Central memory CD4-positive, alpha-beta T cell (primary cell): ENCODE measurements at places on chromosomes 16 and 17.
A peak's percentile ranks its signal among the peaks of the same experiment; 100 is the strongest.

DNA sequence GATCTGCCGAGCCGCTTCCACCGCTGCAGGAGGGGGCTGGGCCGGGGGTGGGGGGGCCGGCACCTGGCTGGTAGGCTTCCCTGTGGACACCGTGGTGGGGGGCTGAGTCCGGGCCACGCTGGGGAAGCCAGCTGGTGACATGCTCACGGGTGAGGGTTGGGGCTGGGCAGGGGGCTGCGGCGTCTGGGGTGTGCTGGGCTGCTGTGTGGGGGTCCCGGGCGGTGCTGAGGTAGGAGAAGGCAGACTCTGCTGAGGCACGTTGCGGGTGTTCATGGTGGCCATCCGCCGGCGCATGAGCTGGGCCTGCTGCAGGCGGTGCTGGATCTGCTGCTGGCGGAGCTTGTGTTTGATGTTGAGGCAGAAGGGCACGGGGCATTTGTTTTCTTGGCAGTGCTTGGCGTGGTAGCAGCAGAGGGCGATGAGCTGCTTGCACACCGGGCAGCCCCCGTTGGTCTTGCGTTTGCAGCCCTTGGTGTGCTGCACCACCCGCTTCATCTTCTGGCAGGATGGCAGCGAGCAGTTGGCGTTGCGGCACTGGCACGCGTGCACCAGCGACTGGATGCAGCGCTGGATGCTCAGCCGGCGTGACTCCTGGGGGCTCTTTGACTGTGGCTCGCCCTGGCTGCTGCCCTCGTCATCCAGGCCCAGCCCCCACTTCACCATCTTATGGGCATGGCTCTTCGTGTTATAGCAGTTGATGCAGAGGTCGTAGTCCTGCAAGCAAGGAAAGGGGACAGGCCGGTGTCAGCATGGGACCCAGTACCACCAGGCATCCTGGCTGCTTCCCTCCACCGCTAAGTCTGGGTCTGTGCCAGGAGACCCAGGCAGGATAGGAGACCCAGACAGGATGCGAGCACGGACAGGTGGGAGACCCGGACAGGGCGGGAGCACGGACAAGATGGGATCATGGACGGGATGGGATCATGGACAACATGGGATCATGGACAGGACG is 12.1 kb upstream of the TRAP1 start:
- no peak for DNase-seq

- no peak for DNase-seq
Measured at GRCh38 chr17:36546418-36547093, 1.8 kb downstream of the GGNBP2 start.

- no peak for DNase-seq
Measured at GRCh38 chr17:58318065-58318481, 10.5 kb downstream of the TSPOAP1 start.

DNA sequence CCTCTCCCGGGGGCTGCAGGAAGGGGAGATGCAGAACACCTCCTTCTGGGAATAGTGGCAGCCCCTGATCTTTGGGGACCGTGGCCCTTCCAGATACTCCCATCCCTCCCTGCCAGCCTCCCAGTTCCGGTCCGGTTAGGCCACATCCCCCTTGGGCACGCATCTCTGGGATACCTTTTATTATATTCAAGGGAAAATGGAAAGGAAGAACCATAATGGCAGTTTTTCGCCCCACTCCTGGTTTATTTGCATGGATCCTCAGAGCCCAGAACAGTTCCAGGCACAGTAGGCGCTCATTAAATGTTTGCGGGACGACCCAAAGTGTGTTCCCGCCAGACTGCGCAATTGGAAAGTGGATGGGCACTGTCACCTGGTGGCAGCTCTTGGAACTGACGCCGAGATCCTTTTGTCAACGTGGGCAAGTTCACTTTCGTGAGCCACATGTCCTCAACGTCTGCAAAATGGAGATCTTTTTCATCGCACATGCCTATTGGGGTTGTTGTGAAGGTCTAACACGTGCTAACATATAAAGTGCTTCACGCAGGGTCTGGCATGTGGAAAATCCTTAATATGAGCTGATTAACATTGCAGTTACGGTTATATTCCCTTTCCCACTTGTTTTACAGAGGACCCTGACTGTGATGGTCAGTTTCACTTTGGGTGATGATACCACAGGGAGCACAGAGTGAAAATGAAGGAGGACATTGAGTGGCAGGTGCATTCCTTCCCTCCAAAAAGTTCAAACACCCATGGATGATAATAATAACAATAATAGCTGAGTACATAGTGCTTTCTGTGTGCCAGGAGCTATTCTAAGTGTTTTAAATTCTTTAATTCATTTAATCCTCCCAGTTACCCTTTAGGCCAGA is 1.7 kb upstream of the GPRC5B start:
- peak; percentile 73 for DNase-seq

- no peak for DNase-seq
Measured at GRCh38 chr17:28873839-28874238, 19.0 kb downstream of the ERAL1 start.

DNA sequence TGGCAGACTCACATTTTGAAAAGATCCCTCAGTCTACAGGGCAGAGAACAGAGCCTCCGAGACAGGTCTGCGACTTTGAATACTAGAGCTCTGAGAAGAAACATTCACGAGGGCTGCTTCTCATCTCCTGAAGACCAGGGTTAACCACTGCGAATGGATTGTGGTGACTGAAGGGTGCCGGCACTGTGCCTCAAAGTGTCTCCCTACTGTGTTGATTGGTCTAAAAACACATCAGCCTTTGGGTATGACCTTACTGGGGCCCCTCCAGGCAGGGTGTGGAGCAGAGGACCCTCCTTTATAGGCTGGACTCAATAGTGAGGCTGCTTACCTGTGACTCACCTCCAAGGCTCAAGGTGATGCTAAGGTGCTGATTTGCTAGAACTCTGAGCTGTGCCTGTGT is 2.6 kb upstream of the LGALS9 start:
- DNase-seq: no peak

- peak; percentile 12 for DNase-seq
Measured at GRCh38 chr17:4045487-4045886, 81.2 kb upstream of the ATP2A3 start.

DNA sequence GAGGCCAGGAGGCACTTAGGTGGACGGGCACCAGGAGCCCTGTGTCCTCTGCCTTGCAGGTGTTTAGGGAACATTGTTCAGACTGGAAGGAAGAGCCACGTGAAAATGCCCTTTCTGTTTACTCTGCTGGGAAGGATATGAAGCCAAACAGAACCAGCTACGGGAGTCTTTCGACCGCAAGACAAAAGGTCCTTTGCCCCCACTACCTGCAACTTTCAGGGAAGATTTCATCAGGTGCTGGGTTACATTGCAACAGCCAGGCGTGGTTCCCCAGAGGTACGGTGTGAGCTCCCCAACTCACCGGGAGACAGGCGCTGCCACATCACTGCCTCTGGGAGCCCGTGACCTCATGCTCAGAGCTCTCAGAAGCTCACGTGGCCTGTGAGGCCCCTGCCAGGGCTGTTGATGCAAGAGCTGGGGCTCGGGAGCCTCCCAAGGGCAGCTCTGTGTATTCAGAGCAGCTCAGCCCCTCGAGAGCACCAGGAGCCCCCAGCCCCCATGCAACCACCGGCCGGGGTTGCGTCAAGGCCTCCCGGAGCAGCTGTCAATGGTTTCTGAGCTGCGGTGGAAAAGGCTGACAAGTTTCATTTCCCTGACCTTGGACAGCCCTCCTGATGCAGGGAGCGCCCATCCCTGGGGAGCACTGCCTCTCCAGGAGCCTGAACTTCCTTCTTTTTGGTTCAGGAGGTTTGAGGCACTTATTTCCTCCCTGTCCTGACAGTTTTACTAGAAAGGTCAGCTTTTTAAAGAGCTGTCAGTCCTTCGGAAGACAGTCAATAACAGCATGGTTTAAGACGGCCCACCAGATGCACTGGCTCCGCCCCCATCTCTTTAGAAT is 42.1 kb downstream of the TBC1D16 start:
- no peak for DNase-seq

DNA sequence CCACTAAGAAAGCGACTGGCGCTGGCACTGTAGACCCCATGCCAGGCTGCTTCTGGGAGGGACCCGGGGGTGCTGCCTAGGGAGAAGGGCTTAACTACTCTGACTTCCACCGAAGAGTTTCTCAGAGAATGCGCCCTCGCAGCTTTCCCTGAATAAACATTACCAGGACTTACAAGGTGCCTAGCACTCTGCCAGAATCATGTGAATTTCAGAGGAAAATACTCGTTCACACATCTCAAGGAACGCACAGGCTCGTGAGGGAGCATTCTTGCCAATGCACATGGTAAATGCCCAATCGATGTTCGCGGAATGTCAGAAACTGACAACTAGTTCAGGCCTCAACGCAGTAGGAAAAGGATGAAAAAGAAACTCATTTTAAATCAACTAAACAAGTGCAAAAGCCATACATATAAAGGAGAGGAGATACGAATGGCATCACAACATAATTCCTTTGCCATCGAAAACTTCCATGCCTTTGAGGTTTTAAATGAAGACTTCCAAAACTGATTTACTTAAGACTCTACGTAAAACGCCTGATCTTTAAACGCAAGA is 999 bp downstream of the CMC2 start:
- DNase-seq: peak; percentile 7

GRCh38 chr17:67582673-67583081 is 135.1 kb upstream of the NOL11 start:
- DNase-seq: no peak

DNA sequence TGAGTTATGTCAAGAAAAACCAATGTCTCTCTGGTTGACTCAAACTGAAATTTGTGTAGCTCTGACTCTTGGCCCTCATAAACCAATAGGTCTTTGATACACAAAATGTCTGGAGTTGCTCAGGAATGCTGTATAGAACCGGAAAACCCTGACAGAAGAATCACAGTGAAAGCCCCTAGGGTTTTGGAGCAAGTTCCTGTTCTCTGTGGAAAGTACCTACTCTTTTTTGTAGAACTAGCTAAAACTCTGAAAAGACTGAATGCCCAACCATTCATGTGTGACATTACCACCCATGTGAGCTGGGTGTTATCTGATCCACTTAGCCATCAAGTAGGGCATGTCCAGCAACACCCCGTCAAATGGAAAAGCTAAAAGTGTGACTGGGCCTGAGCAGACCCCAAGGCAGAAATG is 28.8 kb downstream of the CCL4 start:
- no peak for DNase-seq

GRCh38 chr16:74585846-74586443 is 21.0 kb downstream of the GLG1 start:
- DNase-seq: no peak

DNA sequence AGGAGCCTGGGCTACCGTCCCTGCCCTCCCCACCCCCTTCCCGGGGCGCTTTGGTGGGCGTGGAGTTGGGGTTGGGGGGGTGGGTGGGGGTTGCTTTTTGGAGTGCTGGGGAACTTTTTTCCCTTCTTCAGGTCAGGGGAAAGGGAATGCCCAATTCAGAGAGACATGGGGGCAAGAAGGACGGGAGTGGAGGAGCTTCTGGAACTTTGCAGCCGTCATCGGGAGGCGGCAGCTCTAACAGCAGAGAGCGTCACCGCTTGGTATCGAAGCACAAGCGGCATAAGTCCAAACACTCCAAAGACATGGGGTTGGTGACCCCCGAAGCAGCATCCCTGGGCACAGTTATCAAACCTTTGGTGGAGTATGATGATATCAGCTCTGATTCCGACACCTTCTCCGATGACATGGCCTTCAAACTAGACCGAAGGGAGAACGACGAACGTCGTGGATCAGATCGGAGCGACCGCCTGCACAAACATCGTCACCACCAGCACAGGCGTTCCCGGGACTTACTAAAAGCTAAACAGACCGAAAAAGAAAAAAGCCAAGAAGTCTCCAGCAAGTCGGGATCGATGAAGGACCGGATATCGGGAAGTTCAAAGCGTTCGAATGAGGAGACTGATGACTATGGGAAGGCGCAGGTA is 762 bp downstream of the CDK12 start:
- no peak for DNase-seq

DNA sequence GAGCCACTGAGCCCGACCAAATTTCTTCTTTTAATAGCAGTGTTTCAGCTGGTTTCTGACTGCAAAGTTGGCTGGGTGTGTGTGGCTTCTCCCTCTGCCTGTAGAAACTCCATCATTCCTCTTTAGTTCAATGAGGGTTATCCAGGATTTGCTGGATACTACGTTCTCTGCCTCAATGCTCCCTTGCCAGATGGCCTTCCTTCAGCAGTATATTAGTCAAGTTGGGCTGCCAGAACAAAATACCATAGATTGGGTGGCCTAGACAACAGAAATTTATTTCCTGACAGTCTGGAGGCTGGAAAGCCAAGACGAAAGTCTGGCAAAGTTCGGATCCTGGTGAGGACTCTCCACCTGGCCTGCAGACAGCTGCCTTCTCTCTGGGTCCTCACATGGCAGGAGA is 103.7 kb downstream of the NOG start:
- no peak for DNase-seq

GRCh38 chr16:58264961-58265479 is 29.8 kb downstream of the PRSS54 start:
- no peak for DNase-seq

GRCh38 chr17:72534776-72535175 is 414.0 kb downstream of the SOX9 start:
- no peak for DNase-seq

DNA sequence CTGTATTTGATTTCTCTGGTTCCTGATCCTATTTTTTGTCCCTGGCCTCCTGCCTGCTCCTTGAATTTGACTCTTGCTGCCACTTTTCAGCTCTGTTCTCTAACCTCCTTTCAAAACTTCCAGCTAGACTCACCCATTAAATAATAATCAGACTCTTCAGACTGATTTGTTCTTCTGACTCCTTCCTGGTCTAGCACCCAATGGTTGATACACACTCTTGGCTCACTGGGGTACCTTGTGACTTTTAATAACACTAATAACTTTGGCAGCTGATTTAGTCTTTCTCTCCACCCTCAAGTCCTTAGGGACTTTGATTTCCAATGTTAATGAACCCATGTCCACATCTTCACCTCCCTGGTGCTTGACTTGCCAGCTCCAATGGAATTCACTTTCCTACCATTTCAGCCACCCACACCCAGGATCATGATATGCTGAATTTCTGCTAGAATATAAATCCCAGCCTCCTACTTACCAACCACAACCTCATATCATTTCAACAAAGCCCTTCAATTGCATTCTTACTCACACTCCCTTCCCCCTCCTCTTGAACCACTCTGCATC is 19.7 kb upstream of the C16orf82 start:
- no peak for DNase-seq

DNA sequence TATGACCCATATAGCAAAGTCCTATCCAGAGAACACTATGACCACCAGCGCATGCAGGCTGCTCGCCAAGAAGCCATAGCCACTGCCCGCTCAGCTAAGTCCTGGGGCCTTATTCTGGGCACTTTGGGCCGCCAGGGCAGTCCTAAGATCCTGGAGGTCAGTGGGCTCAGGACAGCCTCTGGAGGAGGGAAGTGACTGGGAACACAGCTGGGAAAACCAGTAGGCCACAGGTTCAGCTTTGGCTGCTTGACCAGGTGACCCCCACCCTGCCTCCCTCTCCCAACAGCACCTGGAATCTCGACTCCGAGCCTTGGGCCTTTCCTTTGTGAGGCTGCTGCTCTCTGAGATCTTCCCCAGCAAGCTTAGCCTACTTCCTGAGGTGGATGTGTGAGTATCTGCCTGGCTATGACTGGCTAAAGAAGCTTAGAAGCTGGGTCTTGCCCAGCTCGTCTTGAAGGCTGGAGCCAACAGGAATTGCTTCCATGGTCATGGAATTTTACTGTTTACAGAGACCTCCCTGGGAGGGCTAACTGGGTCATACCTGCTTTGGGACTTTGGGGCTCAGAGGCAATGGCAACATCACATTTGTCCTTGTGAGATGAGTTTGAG is 1.5 kb upstream of the OVCA2 start:
- no peak for DNase-seq

GRCh38 chr17:33039874-33040273 is 48.2 kb downstream of the SPACA3 start:
- DNase-seq: no peak

GRCh38 chr17:34126965-34127364 is 128.1 kb upstream of the CCL2 start:
- no peak for DNase-seq

- DNase-seq: no peak
Measured at GRCh38 chr16:57938936-57939871, 31.7 kb downstream of the CNGB1 start.
